ENCODE measurements at places on chromosomes 1 and 21.

GRCh38 chr1:20430355-20431175, 55.4 kb downstream of the CAMK2N1 start:
- DNase-seq: no peak

GRCh38 chr1:14666373-14666772, 67.9 kb downstream of the KAZN start:
- no peak for DNase-seq

GRCh38 chr1:84146411-84147032, 2.5 kb downstream of the PRKACB start:
- peak; percentile 42 for DNase-seq

GRCh38 chr1:173865468-173866164, 2.2 kb downstream of the GAS5 start:
- DNase-seq: no peak

DNA sequence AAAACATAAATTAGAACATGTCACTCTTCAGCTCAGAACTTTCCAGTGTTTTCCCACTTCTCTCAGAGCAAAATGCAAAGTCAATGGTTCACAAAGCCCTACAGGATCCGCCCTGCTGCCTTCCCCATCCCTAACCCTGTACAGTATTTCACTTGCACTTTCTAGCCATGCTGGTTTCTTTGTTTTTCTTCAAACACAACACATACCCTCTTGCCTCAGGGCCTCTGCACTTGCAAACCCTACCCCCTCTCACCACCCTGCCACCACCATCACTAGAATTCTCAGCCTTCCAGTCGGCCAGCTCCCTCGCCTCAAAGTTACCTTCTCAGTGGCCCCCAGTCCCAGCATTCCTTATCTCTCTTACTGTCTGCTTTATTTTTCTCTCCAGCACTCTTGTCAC, 17.6 kb downstream of the TEX35 start:
- no peak for DNase-seq

DNA sequence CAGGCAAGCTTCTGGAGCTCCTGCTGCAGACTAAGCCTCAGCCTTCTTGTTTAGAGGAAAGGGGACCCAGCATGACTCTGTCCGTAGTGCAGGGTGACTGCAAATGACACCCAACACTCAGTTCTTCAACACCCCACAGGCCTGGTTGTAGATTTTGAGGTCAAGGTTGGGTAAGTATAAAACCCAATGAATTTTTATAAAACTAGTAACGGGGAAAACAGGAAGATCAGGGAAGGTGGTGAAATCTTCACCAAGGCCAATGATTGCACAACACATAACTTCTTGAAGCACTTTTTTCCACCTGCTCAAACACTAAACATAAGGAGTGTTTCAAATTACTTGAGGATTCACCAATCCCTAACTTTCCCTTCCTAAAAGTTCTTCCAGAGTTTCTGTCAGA, 89.4 kb upstream of the JAK1 start:
- DNase-seq: no peak

DNA sequence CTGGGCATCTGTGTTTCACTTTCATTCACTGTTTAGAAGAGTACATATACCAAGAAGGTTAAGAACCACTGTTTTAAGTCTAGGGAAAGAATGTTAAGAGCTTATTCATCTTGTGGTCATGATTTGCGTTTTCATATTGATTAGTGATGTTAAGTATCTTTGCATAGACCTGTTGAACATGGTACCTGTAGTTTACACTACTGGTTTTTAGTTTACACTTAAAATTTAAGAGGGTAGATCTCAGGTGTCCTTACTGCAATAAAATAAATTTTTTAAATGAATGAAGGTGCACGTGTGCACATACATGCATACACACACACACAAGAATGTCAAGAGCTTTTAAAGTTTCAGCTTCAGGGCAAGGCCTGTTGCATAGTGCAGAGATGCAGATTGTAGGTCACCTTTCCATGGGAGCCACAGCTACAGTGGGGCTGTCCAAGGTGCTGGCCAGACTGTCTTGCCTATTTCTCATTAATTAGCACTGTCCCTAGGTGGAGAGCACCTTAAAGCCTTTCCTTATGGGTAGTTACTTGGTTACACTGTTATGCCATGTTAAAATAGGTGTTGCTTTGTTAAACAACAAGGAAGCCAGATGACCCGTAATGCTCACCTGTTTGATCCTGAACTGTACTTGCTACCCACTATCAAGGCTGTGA, 543.0 kb upstream of the DAB1 start:
- no peak for DNase-seq

GRCh38 chr21:42868196-42868595, 11.1 kb downstream of the WDR4 start:
- no peak for DNase-seq

GRCh38 chr1:29767088-29767685, 530.9 kb downstream of the PTPRU start:
- no peak for DNase-seq

DNA sequence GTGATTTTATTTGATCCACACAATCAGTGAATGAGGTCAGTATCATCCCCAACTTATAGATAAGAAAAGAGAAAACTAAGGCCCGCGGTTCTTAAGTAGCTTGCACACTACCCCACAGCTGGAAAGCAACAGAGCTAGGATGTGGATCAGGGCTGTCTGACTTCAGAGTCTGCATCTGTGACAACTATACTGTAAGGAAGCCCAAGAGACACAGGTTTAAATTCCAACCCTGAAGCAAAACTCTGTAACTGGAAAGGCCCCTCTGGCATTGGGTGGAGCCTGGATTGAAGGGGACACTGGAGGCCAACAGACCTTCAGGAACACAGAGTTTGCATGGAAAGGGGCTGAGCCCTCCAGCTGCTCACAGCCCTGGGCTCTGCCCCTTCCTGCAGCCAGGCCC, 40.2 kb downstream of the LGR6 start:
- DNase-seq: no peak

- DNase-seq: no peak
Observed at GRCh38 chr1:2593251-2593878, 6.8 kb downstream of the PRXL2B start.

- DNase-seq: no peak
Observed at GRCh38 chr1:41353744-41354143, 7.5 kb upstream of the FOXO6 start.

DNA sequence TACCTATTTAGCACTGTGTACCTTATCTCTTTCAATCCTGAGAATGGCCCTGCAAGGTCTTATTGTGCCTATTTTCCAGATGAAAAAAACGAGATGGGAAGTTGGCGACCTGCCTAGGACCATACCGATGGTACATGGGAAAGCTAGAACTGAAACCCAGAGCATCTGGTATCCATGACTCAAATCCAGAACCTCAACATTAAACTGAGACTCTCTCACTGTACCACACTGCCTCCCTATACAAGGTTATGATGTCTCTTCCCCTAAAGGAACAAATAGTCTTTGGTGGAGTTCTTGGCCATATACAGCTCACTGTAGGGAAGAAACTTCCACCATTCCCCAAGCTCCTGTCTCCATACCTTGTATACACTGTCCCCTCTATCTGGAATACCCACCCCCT, 110.7 kb downstream of the TNR start:
- DNase-seq: no peak

Measured in CD4-positive, alpha-beta T cell treated with Interleukin-2 at 100 ng/mL for 4 hours (primary cell).